Stomach (tissue), 19 donors: ENCODE measurements at places on chromosomes 1 and 21. TPM values are rescaled to one million over a fixed set of nuclear protein-coding genes. Genes with fewer than 3 reads are reported as not detected.

NID1 gene
- 32.7 TPM for polyA plus RNA-seq

DNASE2B gene
- 0.92 TPM for polyA plus RNA-seq

PRAMEF12 gene
- polyA plus RNA-seq: not detected

EXO1 gene
- 1.0 TPM for polyA plus RNA-seq

DCST2 gene
- polyA plus RNA-seq: 6.6 TPM

PDE4B gene
- 1.5 TPM for polyA plus RNA-seq

UBXN10 gene
- polyA plus RNA-seq: 1.8 TPM

OPRD1 gene
- polyA plus RNA-seq: not detected

WNT3A gene
- 0.90 TPM for polyA plus RNA-seq

REG4 gene
- polyA plus RNA-seq: not detected

CROCC gene
- polyA plus RNA-seq: 26.2 TPM

MT1HL1 gene
- polyA plus RNA-seq: not detected

SH2D1B gene
- polyA plus RNA-seq: not detected

C1orf94 gene
- not detected for polyA plus RNA-seq

CEP104 gene
- polyA plus RNA-seq: 11.7 TPM

CD2 gene
- 9.8 TPM for polyA plus RNA-seq

BECN2 gene
- not detected for polyA plus RNA-seq

PAPPA2 gene
- 0.25 TPM for polyA plus RNA-seq

GNG4 gene
- polyA plus RNA-seq: 5.1 TPM

SSR2 gene
- 309 TPM for polyA plus RNA-seq

LRRC71 gene
- not detected for polyA plus RNA-seq

HEATR1 gene
- 3.1 TPM for polyA plus RNA-seq
